ENCODE measurements at places on chromosomes 2 and 18. TPM values are rescaled to one million over a fixed set of nuclear protein-coding genes. Genes with fewer than 3 reads are reported as not detected.
A peak's percentile ranks its signal among the peaks of the same experiment; 100 is the strongest.

LINC00305 gene
- total RNA-seq, result not detected

- no peak for DNase-seq
- no peaks in the 10 kb centered on the region for H3K36me3 ChIP-seq
- H3K27ac ChIP-seq, result no peak overlapping the region
Observed at GRCh38 chr2:150459281-150459680, 28.2 kb downstream of the RND3 start.

MAPK4 gene
- 0.89 TPM for total RNA-seq

DNA sequence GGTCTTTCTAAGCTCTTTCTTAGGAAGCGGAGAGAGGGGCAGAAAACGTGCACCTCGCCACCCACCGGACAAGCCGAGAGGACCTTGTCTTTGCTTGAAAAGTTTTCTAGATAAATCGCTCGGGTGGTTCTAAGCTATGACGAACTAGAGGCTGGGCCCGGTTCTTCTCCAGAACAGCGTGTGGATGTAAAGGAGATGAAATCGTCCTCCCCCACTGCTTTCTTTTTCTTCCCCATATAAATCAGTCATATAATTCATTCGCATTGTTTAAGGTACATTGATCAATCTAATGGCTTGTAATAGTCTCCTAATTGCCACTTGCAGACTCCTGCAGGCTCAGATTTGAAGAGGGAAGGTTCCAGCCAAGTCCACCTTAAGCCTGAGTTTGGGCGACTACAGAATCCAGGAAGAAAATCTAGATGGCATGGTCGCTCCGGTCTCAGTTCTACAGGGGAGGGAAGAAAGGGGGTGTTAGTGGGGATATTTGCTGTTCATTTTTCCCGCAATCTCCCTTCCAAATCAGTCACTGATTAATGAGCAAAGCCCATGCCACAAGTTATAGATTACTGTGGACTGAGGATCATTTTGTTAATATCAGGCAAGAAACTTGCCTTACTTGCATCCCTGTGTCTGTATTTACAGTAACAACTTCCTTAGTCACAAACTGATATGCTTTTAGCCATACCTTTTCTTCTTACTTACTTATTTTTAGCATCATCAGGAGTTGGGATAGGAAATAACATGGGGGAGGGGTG lies 5.6 kb upstream of the SP9 start:
- peaks cover 7% of the 10 kb centered on the region for H3K4me1 ChIP-seq
- no peak for DNase-seq
- H3K27me3 ChIP-seq, result no peaks in the 10 kb centered on the region
- no peak overlapping the region for H3K4me3 ChIP-seq
- H3K27ac ChIP-seq, result no peak overlapping the region

CNTNAP5 gene
- total RNA-seq, result not detected

DNA sequence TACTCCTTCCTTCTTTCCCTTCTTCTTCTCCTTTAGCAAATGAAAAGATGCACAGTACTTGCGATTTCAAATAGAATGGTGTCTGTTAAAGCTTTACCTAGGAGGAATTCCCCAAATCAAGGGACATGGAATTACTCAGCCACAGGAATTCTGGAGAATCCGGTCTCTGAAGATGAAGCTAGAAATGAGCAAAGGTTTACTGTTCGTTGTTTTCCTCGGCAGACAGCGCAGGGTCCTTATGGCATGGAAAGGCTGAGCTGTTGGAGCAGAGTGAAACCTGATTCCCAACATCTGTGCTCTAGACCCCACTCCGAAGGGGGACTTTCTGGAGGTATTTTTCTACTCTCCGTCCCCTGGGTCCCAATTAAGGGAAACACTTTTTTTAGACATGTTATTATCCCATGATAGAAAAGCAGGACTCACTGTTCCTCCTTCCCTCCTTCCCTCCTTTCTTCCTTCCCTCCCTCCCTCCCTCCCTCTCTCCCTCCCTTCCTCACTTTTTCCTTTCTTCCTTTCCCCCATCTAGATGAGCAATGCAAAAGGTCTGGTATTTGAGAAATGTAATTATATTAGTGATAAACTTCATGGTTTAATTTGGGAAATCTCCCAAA lies 47.1 kb downstream of the CDCA7 start:
- H3K27ac ChIP-seq, result no peak overlapping the region
- no peaks in the 10 kb centered on the region for H3K4me1 ChIP-seq
- H3K4me3 ChIP-seq, result peak overlapping the region; percentile 35
- no peak for DNase-seq

DNA sequence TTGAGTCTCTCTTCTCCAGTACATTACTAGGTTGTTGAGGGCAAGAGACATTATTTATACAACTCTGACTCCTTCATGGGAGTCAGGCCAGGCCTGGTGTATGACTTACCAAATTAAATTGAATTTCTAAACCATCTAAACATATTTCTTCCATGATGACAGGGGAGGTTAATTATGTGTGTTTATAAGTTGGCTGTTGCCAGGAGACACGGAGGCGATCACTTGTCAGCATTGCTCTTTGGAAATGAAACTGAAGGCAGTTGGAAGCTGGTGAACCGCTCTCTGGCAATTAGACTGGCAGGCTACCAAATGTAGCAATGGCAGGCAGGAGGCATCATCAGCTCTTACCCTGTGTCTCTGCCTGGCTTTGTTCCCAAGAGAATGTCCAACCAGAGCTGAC lies 241.4 kb downstream of the KCNS3 start:
- no peak overlapping the region for H3K27ac ChIP-seq
- peaks cover 24% of the 10 kb centered on the region for H3K27me3 ChIP-seq
- H3K4me3 ChIP-seq, result no peak overlapping the region
- DNase-seq, result no peak
- no peaks in the 10 kb centered on the region for H3K4me1 ChIP-seq

GRCh38 chr2:94997981-94998930 lies 27.3 kb upstream of the MAL start:
- no peaks in the 10 kb centered on the region for H3K36me3 ChIP-seq
- H3K4me1 ChIP-seq, result no peaks in the 10 kb centered on the region
- H3K27ac ChIP-seq, result no peak overlapping the region
- H3K4me3 ChIP-seq, result no peak overlapping the region

DNA sequence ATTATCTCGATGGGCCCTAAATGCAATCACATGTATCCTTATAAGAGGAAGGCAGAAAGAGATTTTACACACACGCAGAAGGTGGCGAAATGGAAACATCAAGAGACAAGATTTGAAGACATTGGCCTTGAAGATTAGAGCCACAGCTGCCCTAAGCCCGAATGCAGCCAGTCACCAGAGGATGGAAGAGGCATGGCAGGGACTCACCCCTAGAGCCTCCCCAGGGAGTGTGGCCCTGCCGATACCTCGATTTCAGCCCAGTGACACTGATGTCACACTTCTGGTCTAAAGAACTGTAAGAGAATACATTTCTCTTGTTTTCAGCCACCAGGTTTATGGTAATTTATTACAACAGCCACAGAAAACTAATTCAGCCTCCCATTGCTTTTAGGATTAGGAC lies 17.4 kb downstream of the TTC39C start:
- H3K36me3 ChIP-seq, result no peaks in the 10 kb centered on the region
- no peaks in the 10 kb centered on the region for H3K27me3 ChIP-seq
- peaks cover 4% of the 10 kb centered on the region for H3K4me1 ChIP-seq
- no peak for DNase-seq
- H3K27ac ChIP-seq, result no peak overlapping the region
- no peak overlapping the region for H3K4me3 ChIP-seq

DNA sequence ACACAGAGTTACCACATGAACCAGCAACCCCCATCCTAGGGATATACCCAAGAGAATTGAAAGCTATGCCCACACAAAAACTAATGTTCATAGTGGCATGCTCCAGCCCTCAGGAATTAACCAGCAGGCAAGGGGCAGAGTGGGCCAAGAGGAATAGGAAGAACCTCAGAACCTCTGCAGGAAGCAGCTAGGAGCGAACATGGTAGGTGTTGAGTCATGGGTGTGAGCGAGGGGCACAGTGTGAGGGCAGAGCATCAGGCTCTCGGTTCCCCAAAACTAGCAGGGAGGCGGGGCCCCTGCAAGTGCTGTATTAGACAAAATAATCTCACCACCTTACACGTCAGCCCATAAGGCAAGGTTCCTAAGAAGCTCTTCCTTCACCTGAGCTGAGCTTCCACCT lies 5.6 kb upstream of the RUFY4 start:
- no peaks in the 10 kb centered on the region for H3K36me3 ChIP-seq
- no peak overlapping the region for H3K4me3 ChIP-seq
- DNase-seq, result no peak
- H3K27me3 ChIP-seq, result peaks cover 1% of the 10 kb centered on the region
- H3K27ac ChIP-seq, result no peak overlapping the region

DNA sequence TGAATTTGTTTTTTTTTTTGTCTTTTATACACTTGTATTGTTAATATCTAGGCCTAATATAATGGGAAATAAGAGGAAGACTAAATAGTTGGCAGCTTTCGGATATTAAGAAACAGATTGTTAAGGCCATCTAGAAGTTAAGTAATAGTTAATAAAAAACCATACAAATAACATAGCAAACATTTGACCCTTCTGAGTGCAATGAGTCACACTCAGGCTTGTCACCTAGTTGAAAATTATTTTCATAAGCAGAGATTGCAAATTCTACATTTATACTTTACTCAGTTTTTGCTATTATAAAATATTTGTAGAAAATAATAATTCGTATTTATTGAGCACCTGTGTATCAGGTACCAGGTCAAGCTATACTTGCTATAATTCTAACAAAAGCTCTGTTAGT lies 2.4 kb downstream of the NUP35 start:
- no peak overlapping the region for H3K27ac ChIP-seq
- peaks cover 7% of the 10 kb centered on the region for H3K4me1 ChIP-seq
- no peaks in the 10 kb centered on the region for H3K36me3 ChIP-seq
- H3K4me3 ChIP-seq, result no peak overlapping the region
- DNase-seq, result no peak

GRCh38 chr2:10467401-10467800 lies 19.3 kb upstream of the ODC1 start:
- DNase-seq, result no peak
- H3K27ac ChIP-seq, result no peak overlapping the region
- no peak overlapping the region for H3K4me3 ChIP-seq
- H3K27me3 ChIP-seq, result no peaks in the 10 kb centered on the region
- H3K4me1 ChIP-seq, result no peaks in the 10 kb centered on the region
- no peaks in the 10 kb centered on the region for H3K36me3 ChIP-seq

ELP2 gene
- total RNA-seq, result 109 TPM

SERPINB10 gene
- not detected for total RNA-seq

DNA sequence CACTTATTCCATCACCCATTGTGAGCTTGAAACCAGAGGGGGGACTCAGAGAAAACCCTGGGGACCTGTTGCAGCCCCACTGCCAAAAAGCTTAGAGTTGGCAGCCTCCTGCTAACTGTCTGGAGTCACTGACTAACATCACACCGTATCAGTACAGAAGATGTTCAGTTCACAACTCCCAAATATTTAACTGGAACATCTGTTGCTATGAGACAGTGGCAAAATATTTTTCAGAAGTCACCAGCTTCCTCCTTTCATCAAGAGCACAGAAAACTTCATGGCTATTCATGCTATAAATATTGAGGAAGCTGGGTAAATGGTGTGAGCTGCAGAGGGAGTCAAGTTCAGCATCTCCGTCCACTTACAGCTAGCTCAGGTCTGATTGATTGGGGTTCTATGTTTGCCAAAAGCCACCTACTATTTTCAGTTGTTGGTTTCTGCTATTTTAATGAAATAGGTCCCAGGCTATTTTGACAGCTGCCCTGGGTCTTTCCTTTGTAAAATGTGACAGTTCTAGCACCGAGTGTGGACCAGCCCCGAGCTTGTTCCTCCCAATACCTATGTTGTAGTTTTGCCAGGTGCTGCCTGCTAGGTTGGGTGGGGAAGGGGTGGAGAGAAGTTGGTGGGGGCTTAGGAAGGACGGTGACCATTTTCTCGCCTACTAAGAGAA lies 9.8 kb downstream of the TUBB6 start:
- H3K4me1 ChIP-seq, result no peaks in the 10 kb centered on the region
- H3K27me3 ChIP-seq, result no peaks in the 10 kb centered on the region
- no peak for DNase-seq
- peaks cover 54% of the 10 kb centered on the region for H3K36me3 ChIP-seq
- no peak overlapping the region for H3K27ac ChIP-seq
- no peak overlapping the region for H3K4me3 ChIP-seq

POTEJ gene
- total RNA-seq, result not detected

PLGLB2 gene
- 0.91 TPM for total RNA-seq

DNA sequence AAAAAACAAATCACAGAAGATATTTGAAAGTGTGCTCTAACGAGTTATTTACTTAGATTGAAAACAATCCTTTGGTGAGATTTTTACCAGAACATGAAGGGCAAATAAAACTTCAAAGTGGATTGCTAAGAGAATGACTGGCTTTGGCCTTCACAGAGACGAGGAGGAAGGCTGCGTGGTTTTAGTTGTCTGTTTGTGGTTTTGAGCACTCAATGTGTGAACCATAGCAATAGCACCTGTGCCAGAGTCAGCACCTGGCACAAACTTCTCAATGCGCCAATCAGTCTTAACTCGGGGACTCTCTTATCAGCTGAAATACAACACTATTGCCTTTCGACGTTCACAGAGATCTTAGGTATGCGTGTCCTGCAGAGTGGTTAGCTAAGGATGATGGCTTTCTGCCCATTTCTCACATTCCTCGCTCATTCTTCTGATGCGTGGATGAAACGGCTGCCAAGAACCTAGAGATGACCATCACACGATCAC lies 70.0 kb downstream of the MBP start:
- no peaks in the 10 kb centered on the region for H3K27me3 ChIP-seq
- H3K36me3 ChIP-seq, result no peaks in the 10 kb centered on the region
- H3K4me1 ChIP-seq, result peaks cover 40% of the 10 kb centered on the region
- DNase-seq, result no peak
- no peak overlapping the region for H3K27ac ChIP-seq
- no peak overlapping the region for H3K4me3 ChIP-seq

SPATA3 gene
- not detected for total RNA-seq

DNA sequence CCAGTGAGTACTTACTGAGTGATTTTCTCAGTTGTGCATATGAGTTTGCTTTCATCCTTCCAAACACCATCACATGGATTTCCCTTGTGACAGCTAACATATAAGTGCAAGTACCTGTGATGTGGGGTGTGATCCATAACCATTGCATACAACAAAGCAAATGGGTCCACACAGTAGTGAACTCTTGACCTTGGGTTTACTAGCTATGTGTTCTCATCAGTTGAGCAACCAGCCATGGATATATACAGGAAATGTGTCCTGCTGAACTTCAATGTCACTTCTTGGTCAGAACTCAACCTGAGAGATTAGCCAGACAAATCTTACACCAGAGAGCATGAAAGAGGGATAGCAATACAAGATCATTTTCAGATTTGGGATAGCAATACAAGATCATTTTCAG lies 420.9 kb upstream of the KCNH7 start:
- no peak for DNase-seq
- peaks cover 18% of the 10 kb centered on the region for H3K27me3 ChIP-seq
- H3K4me3 ChIP-seq, result no peak overlapping the region
- no peak overlapping the region for H3K27ac ChIP-seq
- H3K4me1 ChIP-seq, result no peaks in the 10 kb centered on the region
- no peaks in the 10 kb centered on the region for H3K36me3 ChIP-seq

TMBIM1 gene
- 91.0 TPM for total RNA-seq

FASTKD2 gene
- 24.4 TPM for total RNA-seq

PDCD1 gene
- total RNA-seq, result 0.22 TPM

Measured in HCT116 (cell line).